Hypothalamus (tissue), 51 donors: ENCODE measurements at places on chromosomes 5 and 9.

DNA sequence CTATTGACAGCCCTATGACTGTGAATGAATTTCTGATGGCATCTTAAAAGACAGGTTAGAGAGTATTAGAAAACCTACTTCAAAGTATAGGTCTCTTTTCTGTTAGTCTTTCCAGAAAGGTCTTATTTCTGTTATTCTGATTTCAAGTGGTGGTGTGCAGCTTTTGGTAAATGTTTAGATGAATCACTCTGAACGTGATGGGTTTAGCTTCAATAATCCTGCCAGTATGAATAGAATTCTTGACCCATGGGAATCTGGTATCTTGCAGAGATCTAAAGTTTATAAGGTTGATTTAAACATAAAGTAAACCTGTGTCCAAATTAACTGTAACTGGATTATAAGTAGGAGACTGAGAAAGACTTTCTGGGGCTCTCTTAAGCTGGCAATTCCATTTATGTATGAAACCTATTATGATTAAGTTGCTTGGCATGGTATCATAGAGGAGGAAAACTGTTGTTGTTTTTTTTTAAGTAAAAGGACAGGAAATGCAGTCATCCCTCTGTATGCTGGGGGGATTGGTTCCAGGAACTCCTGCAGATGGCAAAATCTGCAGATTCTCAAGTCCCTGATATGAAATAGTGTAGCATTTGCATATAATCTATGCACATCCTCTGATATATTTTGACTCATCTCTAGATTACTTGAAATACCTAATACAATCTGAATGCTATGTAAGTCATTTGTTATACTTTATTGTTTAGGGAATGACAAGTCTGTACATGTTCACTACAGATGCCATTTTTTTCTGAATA, 77.0 kb upstream of the ADAMTS19 start:
- no peak for DNase-seq

- DNase-seq = no peak
Observed at GRCh38 chr9:128823903-128824406, 5.6 kb downstream of the SPOUT1 start.

DNA sequence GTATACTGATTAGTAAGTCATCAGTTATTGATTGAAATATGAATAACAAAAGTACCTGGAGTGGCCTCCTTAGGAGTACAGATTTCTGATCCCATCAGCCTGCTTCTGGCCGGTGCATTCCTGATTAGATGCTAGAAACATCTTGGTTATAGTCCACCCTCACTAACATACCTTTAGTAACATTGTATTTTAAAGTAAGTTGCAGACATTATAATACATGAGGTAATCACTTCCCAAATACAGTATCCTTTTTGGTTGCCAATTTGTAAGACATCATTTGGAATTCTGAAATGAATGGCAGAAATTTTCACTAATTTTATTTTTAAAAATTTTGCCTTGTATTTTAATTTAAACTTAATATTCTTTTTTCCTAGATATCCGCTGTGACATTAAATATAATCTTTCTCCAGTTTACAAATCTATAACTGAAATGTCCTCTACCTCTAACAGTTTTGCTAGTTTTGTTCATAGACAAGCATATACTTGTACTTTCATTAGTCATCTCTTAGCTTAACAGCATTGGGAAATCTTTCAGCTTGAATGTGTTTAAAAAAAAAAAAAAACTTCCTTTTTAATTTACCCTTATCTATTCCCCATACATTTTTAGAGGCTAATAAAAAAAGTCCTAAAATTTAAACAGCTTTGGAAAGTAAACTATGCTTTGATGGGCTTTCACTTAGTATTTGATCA, 178.9 kb downstream of the XRCC4 start:
- no peak for DNase-seq

DNA sequence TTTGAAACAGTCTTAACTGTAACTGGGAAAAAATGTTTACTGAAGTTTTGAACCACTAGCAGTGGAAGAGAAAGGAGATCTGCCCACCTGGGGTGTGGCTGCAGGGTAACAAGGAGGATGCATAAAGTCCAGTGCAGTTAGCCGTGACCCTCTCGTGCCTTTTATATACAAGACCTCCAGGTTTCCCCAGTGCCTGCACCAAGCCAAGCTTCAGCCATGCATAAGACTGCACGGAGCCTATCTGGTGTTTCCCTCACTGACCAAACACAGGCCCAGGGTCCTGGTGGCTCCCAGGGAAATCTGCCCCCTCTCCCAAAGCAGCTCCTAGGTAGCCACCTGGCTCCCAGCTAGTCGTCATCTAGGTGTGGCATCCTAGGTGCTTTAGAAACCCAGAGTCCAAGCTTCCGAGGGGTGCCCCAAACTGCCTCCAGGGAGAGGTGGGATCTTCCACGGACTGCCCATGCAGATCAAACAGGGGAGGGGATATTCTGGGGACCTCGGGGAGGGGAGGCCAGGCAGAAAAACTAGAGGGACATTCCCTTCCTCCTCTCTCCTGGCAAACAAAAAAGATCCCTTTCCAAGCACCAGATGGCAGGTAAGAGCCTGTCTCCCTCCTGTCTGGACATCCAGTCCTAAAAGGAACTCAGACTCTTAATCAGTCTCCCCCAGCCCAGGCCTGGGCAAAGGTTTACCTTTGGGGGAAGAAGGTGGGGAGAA, 2.7 kb downstream of the SHB start:
- no peak for DNase-seq
